ENCODE measurements at places on chromosomes 2 and 18.

- DNase-seq: no peak
Measured at GRCh38 chr2:53998834-53999233, 28.0 kb upstream of the PSME4 start.

GRCh38 chr2:24315669-24316068 lies 44.7 kb downstream of the ITSN2 start:
- no peak for DNase-seq

- DNase-seq: no peak
Measured at GRCh38 chr2:59713577-59713976, 839.9 kb downstream of the BCL11A start.

GRCh38 chr2:241771286-241772062 lies 5.1 kb upstream of the GAL3ST2 start:
- no peak for DNase-seq

- DNase-seq: no peak
Measured at GRCh38 chr2:106063181-106063580, 130.9 kb downstream of the UXS1 start.

DNA sequence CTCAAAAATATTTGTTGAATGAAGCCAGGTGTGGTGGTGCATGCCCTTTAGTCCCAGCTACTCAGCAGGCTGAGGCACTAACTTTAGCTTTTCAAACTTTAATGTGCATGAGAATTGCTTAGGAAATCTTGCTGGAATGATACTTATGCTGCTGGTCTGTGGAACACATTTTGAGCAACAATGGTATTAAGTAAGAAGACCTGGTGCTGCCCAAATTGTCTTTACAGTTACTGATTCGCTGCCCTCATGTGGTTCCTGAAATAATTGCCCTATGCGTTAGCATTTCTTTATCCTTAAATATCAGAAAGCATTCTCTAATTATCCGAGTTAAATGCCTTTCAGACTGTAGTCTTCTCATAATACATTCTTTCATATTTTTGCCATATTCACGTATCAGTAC lies 76.0 kb upstream of the SESTD1 start:
- DNase-seq: no peak

DNA sequence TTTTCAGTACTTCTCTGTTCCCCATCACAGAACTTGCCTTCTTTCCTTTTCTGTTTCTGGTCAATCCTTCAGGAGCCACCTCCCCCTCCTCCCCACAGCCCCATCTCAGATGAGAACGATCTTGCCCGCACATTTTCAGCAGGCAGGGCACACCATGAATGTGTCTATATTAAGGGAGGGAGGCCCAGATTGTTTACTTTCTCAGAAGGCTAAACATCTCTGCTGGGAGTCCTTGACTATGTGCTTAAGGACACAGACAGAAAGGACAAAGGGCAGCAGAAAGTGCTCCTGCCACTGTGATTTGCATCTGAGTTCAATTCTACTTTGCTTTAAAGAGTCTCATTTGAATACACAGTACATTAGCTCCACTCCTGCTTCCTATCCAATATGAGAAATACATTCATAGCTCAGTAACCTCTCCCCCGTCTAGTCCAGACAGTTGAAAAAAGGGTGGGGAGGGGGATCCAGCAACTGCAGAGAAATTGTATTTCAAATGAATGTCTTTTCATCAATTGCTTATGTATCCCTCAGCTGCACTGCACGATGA lies 175.0 kb upstream of the PARD3B start:
- no peak for DNase-seq

- DNase-seq: no peak
Measured at GRCh38 chr2:467543-467891, 179.6 kb upstream of the ALKAL2 start.
